ENCODE measurements at places on chromosomes 1 and 21. TPM values are rescaled to one million over a fixed set of nuclear protein-coding genes. Genes with fewer than 3 reads are reported as not detected.

SELE gene
- total RNA-seq, result 0.61 TPM

DNA sequence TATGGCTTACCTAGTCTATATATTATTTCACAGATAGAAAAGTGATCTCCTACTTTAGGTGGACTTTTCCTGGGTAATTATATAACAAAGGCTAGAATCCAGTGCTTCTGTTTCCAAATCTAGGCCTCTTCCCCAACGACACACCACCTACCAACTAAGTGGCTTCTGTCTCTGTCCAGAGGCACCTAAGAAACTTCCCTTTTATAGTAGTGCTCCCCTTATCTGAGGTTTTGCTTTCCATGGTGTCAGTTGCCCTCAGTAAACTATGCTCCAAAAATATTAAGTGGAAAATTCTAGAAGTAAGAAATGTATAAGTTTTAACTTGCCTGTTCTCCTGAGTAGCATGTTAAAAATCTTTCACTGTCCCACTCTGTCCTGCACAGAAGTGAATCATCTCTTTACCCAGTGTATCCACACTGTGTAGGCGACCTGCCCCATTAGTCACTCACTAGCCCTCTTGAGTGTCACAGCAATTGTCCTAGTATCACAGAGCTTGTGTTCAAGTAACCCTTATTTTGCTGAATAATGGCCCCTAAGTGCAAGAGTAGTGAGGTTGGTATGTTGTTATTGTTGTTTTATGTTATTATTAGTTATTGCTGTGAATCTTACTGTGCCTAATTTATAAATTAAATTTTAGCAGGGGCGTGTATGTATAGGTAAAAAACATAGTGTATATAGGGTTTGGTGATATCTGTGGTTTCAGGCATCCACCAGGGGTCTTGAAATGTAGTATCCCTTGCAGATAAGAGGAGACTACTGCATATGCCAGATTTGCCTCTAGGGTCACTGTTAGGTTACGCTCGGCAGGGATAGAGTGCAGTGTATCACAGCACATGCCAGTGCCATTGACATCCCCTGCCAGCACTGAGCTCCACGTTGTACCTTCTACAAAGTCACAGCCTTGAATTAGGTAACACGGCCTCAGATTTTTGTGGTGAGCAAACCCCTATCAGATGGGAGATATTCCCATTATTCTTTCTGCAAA lies 14.7 kb upstream of the CD53 start:
- DNase-seq, result no peak

DNA sequence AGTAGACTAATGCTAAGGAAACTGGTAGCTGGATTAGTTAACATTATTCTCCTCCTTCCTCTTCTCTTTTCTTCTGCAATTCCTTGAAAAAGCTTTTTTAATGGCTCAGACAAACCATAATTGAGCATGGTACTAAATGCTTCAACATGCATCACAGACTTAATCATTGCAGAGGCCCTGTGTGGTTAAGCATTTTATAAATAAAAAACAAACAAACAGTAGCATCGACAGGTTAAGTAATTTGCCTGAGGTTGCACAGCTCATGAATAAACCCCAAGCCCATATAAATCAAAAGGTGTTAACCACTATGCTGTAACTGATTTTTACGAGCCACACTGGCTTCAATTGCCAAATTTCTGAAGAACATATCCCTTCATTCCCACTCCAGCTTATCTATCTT lies 462.1 kb downstream of the LMO4 start:
- no peak for DNase-seq

DNA sequence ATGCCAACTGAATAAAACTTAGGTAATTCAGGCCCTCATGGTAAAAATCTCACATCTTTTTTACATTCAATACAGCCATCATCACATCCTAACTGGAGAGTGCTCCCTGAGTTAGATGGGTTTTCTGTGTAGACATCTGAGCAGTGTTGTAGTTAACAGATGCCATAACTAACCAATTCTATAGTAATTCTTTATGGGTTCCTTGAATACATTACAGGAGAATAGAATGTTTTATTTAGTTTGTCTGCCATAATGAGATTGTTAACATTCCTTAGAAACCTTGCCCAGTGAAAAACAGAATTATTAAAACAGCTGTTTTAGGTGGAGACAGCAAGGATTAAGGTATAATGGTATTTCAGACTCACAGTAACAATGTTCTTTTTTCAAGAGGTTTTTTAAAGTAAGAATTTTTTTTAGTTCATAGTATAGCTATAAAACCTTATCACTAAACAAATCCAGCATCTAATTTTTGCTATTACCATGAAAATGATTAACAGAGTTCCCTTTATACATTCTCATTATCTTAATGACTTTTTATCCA lies 95.3 kb downstream of the ATP5PO start:
- no peak for DNase-seq

DNA sequence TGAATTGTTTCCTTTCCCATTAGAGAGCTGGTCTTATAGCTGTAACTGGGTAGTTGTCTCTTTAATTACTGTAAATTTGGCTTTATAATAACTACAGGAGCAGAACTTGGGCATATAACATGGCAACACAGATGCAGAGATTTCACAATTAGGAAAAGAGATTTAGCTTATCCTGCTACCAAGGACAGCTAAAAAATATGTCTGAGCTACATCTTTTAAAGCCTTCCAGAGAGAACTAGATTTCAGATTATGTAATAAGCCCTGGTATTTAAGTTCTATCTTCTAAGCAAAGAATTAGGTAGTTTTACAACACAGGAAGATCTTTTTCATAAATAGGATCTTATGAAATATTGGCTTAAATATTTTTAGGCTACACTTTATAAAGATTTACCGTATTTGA lies 313.8 kb downstream of the S1PR1 start:
- no peak for DNase-seq

DNA sequence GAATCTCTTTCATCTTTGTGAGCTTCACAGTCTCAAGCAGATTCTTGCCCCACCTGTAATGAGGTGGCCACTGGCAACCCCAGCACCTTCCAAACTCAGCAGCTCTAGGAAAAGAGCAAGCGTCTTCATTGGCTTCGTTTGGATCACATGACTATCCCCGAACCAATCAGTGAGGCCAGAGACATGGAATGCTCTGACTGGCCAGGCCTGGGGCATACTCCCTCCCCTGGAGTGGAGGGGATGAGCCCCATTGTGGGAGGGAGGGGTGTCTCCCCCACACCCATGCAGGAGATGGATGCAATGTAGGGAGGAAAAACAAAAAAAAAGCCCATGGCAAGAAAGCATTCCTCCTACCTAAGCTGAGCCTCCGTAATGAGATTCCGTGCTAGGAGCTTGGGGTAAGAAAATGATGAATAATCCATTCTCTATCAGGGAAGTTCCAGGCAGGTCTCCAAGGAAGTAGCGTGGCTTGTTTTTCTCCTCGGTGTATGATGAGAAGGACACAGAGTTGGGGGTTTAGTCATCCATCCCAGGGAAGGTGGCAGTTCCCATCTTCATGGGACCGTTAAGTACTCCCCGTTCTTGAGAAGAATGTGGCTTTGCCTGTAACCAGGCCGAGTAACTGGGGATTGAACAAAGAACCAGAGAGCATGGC lies 32.7 kb downstream of the FHAD1 start:
- DNase-seq, result no peak

GRCh38 chr1:165364568-165365133 lies 8.1 kb upstream of the LMX1A start:
- DNase-seq, result no peak

DNA sequence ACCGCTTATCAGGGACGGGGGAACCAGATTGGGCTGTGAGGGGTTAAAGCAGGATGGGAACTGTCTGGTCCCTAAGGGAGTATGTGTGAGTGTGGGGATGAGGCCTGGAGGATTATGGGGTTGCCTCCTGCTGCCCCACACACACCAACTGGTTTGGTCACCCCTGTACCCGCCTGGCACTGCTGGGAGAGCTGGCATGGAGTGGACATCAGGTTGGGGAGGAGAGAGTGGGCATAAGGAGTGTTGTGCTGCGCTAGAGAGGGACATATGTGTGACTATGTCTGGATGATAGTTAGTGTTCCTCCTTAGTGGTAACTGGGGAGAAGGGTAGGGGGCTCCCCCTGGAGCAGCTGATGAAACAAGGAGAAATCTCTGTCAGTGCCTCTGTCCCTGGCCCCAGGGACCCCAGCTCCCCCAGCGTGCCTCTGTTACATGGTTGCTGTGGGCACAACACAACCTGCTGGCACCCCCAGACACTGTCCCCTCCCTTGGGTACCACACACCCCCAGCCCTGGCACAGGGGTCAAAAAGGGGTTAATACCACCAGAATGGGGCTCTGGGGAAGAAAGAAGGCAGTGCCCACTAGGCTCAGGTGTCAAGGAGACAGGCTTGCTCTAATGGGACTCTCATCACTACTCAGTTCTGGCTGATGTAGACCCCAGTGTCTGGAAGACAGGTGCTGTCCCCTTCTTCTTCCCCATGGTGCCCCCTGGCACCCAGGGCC lies 1.9 kb downstream of the ZBTB7B start:
- peak; percentile 48 for DNase-seq
